CD4-positive, alpha-beta T cell treated with Interleukin-2 at 100 ng/mL for 4 hours (primary cell): ENCODE measurements at places on chromosomes 2 and 18.

DNA sequence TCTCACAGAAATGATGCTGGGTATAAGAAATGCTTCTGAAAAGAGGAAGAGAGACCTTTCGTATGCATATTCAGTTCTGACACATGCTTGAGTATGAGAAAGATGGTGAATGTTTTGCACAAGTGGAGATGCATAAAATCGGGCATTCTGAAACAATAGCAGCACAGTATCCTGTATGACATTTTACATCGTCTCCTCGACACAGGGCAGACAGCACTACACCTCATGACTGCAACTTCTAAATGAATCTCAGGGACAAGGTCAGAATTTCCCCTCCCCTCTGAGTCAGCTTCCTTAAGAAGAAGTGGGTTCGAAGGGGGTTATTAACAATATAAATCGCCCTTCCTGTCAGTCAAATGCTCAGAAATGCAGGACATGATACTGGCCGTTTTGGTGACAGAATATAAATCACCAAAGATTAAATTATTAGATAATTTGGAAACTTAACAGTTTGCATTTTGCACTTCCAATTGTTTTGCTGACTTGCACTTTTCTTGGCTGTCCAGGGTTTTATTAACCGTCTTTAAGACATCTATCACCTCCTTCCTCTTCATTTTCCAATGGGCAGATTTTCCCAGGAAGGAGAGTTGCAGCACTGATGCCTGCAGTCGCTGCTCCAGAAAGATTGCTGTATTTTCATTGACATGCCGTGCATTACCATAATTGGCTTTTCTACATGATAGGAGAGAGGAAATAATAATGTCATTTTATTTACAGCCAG is 57.2 kb downstream of the TSHZ1 start:
- DNase-seq = no peak

DNA sequence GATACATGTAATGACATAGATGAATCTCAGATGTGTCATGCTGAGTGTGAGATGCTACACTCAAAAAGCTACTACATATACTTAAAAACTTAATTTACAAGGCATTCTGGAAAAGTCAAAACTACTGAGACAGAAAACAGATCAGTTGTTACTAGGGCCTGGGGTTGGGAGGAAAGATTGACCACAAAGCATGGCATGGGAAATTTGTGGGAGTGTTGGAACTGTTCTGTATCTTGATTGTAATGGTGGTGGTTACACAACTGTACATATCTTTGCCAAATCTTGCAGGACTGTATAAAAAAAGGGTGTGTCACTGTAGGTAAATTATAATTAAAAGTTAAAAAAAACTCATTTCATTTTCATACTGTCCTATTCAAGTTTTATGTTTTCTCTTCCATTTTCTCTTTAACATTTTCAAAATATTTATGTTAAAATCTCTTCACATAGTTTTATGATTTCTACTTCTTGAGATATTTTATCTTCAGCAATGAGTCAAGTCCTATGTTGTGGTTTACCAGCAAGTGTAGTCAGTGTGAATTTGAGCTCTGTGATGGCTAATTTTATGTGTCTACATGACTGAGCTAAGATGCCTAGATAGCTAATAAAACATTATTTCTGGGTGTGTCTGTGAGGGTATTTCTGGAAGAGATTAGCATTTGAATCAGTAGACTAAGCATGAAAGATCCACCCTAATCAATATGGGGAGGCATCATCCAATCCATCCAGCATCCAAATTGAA is 58.6 kb upstream of the VRK2 start:
- DNase-seq = no peak

GRCh38 chr2:96895746-96896651 is 26.1 kb upstream of the SEMA4C start:
- peak; percentile 50 for DNase-seq

- no peak for DNase-seq
Observed at GRCh38 chr2:189285349-189285748, 105.8 kb upstream of the COL5A2 start.

DNA sequence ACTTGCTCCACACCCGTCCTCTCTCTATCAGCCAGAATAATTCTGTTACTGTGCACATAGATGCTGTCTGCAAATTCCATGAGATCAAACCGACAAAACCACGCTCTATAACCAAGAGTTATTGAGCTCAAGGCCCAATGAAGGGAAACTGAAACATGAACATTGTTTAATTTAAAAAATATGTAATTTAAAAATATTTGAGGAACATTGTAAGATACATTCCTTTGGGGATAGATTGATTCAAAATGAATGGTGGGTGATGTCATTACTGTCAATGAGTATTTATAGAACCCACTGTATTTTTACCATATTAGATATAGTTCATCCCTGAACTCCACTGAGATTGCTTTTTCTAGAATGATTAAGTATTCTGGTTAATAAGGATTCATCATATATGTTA is 50.4 kb downstream of the NCKAP5 start:
- DNase-seq = no peak

- no peak for DNase-seq
Observed at GRCh38 chr2:198143793-198144192, 339.4 kb downstream of the PLCL1 start.

DNA sequence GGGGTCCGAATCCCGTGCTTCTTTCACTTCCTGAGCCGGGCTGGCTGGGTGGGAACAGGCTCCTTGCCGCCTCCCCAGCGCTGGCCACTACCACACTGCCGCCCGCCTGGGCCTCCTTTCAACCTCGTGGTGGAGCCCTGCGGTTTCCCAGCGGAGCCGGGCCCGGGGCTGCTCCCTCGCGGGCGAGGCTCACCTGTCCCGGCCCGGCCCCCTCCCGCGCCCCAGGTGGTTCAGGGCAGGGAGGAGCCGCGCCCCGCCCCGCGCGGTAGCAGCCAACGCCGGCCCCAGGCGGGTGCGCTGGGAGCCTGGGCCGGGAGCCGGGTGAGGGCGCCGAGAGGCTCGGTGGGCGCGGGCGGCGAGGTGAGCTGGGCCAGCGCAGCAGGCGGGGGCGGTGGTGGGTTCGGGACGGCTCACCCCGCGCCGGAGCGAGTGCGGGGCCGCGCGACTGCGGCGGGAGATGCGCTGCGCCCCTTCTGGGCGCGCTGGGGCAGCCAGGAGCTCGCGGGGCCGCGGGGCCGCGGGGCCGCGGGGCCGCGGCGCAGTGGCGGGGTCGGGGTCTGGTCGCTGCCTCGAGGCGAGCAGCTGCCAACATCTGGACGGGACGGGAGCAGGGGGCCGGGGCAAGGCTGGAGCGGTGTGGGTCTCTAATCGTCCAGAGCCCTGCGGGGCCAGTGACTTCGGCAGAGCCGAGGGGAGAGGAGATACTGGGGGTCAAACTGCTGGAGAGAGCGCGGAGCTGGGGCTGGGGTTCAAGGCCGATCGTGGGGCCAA is at the start of gene LYPD6B:
LYPD6B (plus strand) TSS at position 258 of the 771 bp plus-strand sequence. CDS start 92,250 bp downstream, outside the sequence.
- DNase-seq = no peak
